SHP77 (cell line): ENCODE measurements at places on chromosomes 16 and 17.

DNA sequence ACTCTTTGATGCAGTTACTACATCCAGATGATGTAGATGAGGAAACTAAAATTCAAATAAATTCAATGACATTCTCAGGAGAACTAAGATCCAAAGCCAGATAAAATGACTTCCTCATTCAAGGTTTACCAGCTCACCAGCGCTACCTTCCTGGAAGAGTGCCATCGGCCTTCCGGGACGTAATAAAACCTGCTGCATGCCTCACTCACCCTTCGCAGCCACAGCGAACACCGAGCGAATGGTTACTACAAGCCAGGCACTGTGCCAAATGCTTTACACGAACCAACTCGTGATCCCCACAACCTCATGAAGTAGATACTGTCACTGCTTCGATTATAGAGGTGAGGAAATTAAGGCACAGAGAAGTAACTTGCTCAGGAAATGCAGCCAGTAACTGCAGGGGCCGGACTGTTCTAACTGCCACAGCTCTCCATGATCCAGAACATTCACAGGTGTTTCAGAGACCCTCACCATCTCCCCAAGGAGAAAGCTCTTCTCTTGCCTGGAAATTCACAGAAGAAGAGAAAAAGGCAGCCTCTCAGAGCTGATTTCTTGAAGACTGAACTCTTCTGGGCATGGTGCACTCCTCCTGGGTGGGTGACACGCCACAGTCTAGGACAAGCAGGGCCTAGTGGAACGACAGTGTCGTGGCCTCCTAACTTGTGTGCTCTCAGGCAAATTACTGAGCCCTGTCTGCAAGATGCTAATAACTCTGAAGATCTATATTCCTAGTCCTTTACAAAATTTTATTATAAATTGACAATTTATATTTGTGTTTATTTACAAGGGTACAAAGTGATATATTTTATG is 46.8 kb downstream of the HIC1 start:
- peak; percentile 95 for DNase-seq

DNA sequence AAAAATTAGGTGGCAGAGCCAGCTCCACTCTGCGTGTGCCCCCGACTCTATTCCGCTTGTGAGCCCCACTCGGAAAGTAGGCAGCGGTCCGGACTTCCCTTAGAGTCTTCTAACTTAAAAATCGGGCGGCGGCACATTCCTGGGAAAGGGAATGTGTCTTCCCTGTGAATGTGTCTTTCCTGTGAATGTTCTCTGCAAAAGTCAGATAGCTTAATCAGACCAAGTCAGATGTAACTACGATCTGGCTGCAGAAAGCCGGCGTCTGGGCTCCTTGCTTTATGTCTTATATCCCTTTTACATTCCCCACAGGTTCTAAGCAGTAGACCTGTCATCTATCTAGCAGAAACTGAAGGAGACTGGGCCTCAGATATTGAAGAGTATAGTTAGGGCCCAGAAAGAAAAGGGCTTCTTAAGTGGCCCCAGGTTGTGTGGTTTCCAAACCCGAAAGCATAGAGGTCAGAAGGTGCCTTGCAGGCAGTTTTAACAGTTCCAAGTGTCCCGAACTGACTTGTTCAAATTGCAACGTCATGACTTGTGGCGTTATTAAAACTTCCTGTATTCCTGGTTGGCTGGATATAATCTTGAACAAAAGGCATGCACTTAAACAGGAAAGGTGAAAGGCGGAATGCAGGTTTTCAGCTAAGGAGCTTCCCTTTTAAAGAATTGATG is 601 bp downstream of the PHKB start:
- no peak for DNase-seq

DNA sequence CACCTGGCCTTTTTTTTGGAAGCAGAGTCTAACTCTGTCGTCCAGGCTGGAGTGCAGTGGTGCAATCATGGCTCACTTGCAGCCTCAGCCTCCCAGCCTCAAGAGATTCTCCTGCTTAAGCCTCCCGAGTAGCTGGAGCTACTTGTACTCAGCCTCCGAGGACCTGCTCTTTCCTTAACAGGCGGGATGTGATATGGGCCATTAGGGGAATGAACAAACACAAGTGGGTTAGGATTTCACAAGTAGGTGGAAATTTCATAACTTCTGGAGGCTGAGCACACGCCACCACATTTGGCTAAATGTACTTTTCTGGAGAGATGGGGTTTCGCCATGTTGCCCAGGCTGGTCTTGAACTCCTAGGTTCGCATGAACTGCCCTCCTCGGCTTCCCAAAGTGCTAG is 4.1 kb downstream of the PAM16 start:
- no peak for DNase-seq

GRCh38 chr17:69743091-69743490 is 328.6 kb downstream of the MAP2K6 start:
- no peak for DNase-seq

GRCh38 chr16:28304214-28304613 is 11.9 kb downstream of the SBK1 start:
- DNase-seq: no peak

DNA sequence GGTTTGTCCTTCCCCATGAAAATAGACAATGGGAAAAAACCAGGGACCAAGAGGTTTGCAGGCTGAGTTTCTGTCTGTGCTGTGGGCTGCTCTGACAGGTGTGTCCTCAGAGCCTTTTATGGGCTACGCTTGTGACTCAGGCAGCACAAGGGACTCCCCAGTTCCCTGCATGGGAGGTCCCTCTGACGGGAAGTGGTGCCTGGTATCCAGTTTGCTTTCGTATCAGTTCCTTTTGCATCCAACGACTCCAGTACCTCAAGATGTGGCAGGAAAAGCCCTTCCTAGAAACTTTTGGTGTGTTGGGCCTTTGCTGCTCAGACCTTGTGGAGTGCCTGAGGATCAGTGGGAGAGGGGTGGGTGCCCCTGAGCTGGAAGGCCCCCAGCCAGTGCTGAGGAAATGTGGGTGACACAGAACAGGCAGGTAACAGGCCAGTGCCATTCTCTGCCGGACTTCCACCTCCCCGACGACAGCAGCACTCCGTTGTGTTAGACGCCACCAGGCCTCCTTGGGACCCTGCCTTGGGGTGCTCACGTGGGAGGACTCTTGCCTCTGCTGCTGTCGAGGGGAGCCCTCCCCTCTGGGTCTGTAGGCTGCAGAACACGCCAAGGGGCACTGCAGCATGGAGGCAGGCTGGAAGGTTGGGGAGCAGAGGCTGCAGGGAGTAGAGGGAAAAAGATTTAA is 38.4 kb upstream of the IRF8 start:
- DNase-seq: no peak

DNA sequence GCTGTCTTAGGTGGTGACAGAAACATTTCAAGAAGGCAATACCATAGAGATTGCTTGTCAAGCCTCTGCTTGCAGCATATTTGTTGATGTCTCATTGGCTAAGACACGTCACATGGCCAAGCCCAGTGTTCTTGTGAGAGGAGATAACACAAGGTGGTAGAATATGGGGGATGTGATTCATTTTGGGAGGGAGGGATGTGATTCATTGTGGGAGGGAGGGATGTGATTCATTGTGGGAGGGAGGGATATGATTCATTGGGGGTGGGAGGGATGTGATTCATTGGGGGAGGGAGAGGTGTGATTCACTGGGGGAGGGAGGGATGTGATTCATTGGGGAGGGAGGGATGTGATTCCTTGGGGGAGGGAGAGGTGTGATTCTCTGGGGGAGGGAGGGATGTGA is 470.5 kb upstream of the SALL1 start:
- no peak for DNase-seq

GRCh38 chr17:29903471-29903870 is 26.6 kb downstream of the SSH2 start:
- DNase-seq: no peak

DNA sequence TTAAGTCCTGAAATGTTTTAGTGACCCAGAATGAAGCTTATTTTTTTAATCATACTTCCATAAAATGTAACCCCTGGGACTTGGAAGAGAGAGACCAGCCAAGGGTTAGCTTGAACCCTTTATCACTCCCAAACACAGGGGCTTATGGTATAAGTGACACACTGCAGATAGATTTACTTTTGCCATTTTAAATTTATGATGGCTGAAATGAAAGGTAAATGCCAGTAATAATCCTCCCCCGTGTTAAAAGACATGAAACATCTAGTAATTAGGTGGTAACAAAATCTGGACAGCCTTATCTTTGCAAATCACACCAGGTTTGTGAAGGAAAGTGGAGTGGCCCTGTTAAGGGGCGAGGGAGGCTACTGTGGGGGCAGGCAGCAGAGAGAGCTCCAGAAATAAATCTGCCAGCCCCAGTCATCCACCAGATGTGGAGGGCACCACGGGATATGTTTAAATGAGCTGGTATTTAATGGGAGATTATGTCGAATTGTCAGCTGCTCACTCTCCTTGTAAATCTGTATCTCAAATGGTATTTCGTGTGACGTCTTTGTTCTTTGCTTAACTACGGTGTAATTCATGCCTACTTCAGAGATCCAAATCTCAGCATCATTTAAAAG is 326.5 kb downstream of the WWOX start:
- DNase-seq: no peak

GRCh38 chr17:73546770-73547536 is 97.3 kb downstream of the SDK2 start:
- DNase-seq: peak; percentile 65

DNA sequence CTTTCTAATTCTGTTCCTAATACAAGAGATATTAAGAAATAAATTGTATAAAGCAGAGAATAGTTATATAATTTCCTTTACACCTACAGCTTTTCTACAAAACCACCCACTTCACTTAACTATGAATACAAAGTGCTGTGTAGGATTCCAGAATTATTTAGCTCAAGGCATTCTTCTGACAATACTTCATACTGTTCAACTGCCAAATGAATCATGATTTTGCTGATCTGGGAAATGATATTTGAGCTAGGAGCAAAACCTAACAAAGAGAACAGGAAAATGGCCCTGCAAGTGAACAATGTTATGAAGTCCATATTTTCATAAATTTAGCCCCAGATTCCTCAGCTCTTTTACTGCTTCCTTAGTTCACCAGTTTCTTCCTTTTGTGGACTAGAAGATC is 12.9 kb downstream of the BBS2 start:
- no peak for DNase-seq

GRCh38 chr16:12898551-12898950 is 2.8 kb upstream of the SHISA9 start:
- no peak for DNase-seq

DNA sequence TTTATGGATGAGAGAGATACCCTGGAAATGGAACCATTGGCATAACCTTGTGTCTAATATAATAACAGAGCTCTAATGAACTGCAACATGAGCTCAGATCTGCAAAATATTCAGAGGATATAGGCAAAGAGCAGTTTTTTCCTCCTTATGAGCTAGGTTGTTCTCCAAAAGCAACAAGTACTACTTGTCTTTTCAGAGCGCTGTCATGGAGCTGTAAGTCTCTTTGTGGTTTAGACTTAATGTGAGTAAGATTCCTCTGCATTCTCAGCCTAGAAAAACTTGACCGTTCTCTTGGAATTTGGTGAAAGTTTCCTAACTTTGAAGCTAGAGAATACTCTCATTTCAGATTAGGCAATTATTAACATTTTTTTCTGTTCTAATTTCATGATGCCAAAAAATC is 85.2 kb downstream of the FTO start:
- no peak for DNase-seq

GRCh38 chr16:6576606-6577005 is 756.0 kb upstream of the RBFOX1 start:
- DNase-seq: no peak

DNA sequence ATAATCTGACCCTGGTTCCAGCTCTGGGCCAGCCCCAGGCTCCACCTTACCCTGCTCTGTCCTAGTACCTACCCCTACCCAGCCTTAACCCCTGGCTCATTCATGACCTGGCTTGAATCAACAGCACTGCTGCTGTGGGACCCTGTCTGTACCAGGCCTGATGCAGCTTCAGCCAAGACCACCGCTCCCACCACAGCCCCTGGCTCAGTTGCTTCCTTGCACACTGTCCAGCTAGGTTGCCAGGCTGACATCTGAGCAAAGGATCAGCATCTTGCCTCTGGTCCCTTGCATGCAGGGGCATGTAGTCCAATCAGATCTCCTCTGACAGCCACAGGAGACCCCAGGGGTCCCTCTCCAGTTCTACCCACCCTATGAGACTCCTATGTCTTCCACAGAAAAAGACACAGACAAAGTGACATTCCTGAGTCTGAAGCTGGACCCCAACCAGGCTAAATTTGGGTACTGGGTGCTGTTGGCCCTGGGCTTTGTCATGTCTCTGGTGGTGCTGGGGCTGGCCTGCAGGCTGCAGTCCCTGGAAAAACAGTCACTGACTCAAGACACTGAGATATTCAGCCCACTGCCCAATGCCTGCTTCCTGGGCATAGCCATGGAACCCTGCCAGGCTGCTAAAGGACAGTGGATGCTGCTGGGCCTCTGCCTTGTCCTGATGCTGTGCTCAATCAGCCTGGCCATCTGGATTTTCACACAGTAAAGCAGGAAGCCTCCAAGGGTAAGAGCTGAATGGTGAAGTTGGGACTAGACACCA is 3.9 kb upstream of the KCNH6 start:
- DNase-seq: no peak

- no peak for DNase-seq
These were observed 31.0 kb downstream of the HASPIN start for GRCh38 chr17:3754458-3755334.

DNA sequence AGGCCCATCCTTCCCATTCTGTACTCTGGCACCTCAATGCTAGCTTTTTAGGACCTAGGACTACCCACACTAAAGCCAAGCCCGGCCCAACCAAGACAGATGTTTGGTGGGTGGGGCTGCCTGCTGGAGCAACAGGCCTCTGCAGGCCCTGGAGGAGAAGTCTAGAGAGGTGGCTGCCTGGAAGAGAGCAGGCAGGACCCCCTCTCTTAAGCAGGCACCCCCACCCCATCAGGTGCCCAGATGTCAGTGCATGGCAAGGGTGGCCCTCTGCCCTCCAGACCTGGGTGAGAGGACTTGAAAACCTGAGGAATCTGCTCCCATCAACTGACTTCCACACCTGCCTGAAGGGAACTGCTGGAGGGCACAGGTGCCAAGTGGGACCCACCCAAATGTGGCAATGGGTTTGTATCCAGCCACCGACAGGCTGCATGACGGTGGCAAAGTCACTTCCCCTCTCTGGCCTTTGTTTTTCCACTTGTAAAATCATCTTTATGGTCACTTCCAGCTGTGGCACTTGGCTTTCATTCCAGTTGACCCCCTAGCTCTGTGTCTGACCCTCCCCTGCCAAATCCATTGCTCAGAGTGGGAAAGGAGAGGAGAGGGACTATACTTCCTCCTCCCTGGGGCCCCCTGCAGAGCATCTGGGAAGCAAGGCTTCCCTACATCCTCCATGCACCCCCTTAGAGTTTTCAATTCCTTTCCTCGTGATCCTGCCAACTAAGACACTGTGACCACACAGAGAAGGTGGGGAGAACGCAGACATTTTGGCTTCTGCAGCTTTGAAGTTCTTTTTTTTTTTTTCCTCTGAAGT is 1.7 kb upstream of the STAT5A start:
- DNase-seq: no peak
